ENCODE measurements at places on chromosomes 13 and 19.

DNA sequence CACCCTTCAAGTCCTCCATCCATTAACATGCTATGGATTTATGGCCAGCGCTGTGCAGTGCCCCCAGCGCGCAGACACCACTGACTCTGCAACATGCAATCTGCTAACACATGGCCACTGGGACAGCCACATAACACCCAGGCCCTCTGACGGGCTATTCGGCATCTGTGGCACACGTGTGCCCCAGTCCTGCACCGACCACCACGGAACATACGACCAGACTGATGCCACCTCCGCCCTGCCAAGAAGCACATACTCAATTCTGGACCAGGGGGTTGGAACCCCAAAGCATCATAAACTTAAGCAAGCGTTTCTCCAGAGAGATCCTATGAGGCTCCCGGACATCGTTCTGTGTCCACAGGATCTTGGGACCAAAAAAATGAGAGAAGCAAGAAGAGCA is 9.8 kb downstream of the STK24 start:
- no peaks in the 10 kb centered on the region for H3K36me3 ChIP-seq
- H3K4me1 ChIP-seq: peaks cover 100% of the 10 kb centered on the region
- no peak overlapping the region for H3K27ac ChIP-seq
- H3K27me3 ChIP-seq: no peaks in the 10 kb centered on the region

- no peaks in the 10 kb centered on the region for H3K36me3 ChIP-seq
- DNase-seq: no peak
- no peak overlapping the region for H3K27ac ChIP-seq
- H3K27me3 ChIP-seq: no peaks in the 10 kb centered on the region
- H3K4me3 ChIP-seq: no peak overlapping the region
- no peaks in the 10 kb centered on the region for H3K4me1 ChIP-seq
Observed at GRCh38 chr13:45073809-45074208, 46.5 kb upstream of the GTF2F2 start.

DNA sequence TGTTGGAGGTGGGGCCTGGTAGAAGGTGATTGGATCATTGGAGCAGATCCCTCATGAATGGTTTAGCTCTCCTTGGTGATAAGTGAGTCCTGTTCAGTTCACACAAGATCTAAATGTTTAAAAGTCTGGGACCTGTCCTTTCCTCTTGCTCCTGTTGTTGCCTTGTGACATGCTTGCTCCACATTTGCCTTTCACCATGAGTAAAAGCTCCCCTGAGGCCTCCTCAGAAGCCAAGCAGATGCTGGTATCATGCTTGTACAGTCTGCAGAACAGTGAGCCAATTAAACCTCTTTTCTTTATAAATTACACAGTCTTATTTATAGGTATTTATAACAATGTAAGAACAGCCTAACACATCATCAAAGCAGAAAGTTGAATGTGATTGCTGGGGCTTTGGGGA is 24.2 kb upstream of the RFC3 start:
- no peaks in the 10 kb centered on the region for H3K36me3 ChIP-seq
- H3K4me3 ChIP-seq: no peak overlapping the region
- H3K27me3 ChIP-seq: no peaks in the 10 kb centered on the region
- DNase-seq: no peak
- no peak overlapping the region for H3K27ac ChIP-seq

GRCh38 chr19:12884202-12884601 is 2.8 kb downstream of the KLF1 start:
- no peak overlapping the region for H3K4me3 ChIP-seq
- peaks cover 25% of the 10 kb centered on the region for H3K4me1 ChIP-seq
- H3K27ac ChIP-seq: no peak overlapping the region
- no peak for DNase-seq
- H3K36me3 ChIP-seq: no peaks in the 10 kb centered on the region

- DNase-seq: no peak
- H3K27ac ChIP-seq: no peak overlapping the region
- no peaks in the 10 kb centered on the region for H3K36me3 ChIP-seq
Observed at GRCh38 chr13:33326246-33326645, 40.7 kb upstream of the STARD13 start.

DNA sequence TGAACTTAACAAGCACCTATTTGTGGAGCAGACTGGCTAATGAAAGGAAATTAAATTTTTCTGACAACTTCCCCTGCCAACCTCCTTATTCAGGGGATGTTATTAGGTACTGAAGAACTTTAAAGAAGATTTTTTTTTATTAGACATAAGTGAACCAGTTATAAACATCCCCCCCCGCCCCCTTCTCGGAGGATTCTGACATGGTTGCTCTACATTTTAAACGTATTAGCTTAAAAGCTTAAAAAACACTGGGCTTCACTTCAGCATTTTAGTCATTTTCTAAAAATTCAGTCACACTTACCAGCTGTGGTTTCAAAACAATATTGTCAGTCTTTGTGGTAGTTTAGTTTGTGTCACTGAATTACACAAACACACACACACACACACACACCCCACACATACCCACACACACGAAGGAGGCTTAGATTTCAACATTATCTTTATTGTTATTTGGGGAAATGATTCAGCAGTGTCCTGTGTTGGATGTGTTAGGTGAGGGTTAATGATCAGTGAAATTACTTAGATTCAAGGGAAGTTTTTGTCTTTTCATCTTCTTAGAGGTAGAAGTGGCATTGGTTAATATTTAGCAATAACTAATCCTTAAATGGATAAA is 145.7 kb downstream of the PCCA start:
- DNase-seq: no peak
- no peak overlapping the region for H3K27ac ChIP-seq
- no peaks in the 10 kb centered on the region for H3K27me3 ChIP-seq
